Neural crest cell (in vitro differentiated cells): ENCODE measurements at places on chromosomes 11 and 22. TPM values are rescaled to one million over a fixed set of nuclear protein-coding genes. Genes with fewer than 3 reads are reported as not detected.

GRCh38 chr11:117045196-117045595 lies 53.0 kb downstream of the SIK3 start:
- no peaks in the 10 kb centered on the region for H3K27me3 ChIP-seq
- H3K4me3 ChIP-seq: no peak overlapping the region
- no peak overlapping the region for H3K27ac ChIP-seq
- peaks cover 17% of the 10 kb centered on the region for H3K4me1 ChIP-seq
- no peak for DNase-seq
- no peaks in the 10 kb centered on the region for H3K36me3 ChIP-seq

Gene MS4A6A
- not detected in 2 replicates for total RNA-seq

- peaks cover 10% of the 10 kb centered on the region for H3K27me3 ChIP-seq
- DNase-seq: no peak
- H3K4me1 ChIP-seq: peaks cover 19% of the 10 kb centered on the region
- no peak overlapping the region for H3K27ac ChIP-seq
- no peaks in the 10 kb centered on the region for H3K36me3 ChIP-seq
- no peak overlapping the region for H3K4me3 ChIP-seq
These were observed 64.5 kb upstream of the CRTAM start for GRCh38 chr11:122773781-122774266.

Gene KCNQ1
- total RNA-seq: 0.86 and 0.91 TPM in 2 replicates

- H3K4me1 ChIP-seq: peaks cover 34% of the 10 kb centered on the region
- H3K27me3 ChIP-seq: peaks cover 33% of the 10 kb centered on the region
These were observed 1.1 kb downstream of the JHY start for GRCh38 chr11:122883646-122883979.
